ENCODE measurements at places on chromosomes 6 and 20.
A peak's percentile ranks its signal among the peaks of the same experiment; 100 is the strongest.

DNA sequence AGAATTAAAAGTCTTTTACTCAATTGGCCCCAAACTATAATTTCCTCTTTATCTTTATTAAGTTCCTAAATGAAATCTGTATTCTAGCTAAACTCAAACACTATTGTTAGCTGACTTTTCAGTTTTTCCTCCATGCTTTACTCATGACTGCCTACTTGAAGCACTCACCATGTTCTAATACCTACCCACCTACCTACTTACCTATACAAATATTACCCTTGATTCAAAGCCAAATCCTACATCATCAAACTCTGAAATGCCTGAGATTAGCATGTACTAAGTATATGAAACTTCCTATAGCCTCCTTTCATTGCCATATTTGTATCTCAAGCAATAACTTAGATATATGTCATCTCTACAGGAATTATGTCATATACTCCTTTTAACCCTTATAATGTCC, 259.7 kb downstream of the HDGFL1 start:
- DNase-seq: no peak

DNA sequence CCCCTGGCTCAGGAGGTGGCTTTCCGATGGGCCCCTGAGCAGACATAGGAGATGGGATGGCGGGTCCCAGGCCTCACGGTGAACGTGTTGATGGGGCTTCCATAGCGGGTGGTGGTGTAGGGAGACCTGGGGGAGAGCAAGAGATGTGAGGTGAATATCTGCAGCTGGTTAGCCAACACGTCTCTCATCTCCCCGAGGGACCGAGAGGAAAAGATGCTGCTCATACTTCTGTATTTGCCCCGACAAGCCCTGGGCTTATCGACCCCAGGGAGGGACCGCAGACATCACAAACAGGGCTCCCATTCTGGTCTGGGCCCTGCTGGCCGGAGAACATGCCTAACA, 38.7 kb downstream of the C6orf132 start:
- no peak for DNase-seq

- DNase-seq: no peak
These were observed 9.9 kb downstream of the NRN1 start for GRCh38 chr6:5996714-5997419.

DNA sequence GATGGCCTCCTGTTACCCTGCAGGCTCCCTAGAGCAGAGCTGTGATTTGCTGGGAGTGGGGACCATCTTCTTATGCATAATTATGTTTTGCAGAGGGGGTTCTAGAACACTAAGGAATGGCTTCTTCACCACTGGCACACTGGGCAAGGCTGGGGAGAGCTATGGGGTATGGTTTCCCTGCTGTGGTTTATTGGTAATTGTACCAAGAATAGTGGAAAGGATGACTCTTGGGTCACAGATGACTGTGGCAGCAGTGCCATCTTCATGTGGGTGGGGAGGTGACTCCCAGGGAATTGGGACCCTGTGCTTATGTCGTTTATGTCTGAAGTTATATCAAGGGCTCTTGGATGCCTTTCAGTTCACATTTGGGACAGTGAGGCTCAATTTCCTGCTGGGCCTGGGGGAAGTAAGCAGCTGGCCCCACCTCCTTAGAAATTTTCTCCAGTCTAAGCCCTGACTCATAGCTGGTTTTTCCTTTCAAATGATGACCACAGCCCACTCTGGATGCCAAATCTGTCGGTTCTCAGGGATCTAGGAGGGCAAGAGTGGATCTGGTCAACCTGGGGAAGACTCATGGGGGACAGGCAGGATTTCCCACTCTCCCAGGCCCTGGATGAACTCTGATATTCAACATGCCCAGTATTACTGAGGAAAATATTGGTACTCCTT, 230.8 kb downstream of the LRFN2 start:
- no peak for DNase-seq

DNA sequence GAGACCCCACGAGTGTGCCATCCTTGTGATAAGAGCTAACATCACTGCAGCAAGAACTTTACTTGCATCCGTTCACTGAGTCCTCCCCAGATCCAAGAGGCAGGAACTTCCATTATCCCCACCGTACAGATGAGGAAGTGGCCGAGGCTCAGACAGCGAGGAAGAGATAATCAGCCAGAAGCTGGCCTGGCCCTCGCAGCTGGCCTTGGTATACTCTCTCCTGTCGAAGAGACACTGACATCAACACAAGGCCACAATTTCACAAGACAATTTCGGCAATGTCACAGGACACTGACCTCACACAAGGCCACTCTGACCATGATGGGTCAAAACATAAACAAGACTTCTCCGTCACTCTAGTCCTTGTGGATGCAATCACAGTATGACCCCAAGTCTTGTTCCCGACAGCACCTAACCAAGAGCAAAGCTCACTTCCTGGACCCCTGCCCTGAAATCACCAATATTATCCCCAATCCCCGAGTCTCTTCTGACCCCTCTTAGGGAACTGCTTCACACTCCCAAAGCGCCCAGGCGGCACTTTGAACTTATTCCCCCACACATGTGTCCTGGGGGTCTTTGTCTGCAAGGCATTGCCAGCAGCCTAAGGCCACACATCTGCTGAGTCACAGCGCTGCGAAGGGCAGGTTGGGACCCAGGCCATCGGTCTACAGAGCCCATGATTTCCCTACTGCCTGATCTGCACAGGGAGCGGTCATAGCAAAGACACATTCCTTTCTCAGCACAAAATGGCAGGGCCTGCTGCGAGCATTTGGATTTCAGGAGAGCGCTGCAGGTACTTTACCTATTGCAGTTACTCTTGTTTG, 14.8 kb upstream of the VAPB start:
- DNase-seq: no peak

DNA sequence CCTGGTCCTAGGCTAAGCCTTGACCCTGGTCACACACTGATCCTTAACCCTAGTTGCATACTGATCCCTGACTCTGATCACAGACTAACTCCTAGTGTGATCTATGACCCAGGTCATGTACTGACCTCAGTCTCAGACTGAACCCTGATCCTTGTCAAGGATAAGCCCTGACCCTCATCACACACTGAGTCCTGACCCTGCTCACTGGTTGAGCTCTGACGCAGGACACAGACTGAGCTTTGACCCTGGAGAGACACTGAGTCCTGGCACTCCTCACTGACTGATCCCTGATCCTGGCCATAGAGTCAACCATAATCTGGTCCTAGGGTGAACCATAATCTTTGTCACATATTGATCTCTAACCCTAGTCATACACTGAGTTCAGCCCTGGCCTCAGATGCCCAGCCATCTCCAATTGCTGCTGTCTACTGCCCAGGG, 37.9 kb downstream of the KCNB1 start:
- no peak for DNase-seq

DNA sequence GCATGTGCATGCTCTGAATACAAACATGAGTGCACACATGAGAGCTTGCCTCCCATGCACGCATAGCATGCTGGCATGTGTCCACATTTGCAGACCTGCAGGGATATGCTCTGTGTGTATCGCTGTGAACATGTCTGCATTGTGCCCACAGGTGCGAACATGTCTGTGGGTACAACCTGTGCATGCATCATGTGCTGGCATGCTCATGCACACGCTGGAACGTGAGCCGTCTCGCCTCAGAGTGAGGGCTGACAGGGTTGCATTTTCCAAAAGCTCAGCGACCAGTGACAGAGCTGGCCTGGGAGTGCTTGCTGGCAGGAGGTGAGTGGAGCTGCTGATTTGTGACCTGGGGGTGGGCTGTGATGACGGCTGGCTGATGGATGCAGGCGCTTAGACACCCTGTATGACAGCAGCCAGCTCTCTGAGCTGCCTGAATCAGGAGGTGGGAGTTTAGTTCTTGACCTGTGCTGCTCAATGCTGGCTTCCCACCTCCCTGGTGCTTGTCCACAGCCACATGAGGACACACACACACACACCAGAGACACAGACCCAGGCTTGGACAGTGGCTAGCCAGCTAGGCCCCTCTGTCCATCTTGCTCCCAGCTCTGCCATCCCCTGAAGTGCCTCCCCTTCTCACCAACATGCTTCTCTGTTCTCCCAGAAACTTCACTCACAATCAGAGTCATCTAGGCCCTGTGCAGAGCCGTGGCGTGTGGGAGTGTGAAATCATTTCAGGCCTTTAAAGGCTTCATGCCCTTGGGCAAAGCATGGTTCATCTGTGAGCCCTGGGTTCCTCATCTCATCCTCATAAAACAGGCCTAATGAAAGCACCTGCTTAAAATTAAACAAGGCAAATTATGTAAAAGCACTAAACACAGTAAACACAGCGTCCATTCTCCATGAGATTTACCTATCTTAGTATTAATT, 51.4 kb downstream of the CD40 start:
- DNase-seq: no peak

GRCh38 chr6:46990031-46990644, 52.0 kb downstream of the ADGRF1 start:
- DNase-seq: no peak

DNA sequence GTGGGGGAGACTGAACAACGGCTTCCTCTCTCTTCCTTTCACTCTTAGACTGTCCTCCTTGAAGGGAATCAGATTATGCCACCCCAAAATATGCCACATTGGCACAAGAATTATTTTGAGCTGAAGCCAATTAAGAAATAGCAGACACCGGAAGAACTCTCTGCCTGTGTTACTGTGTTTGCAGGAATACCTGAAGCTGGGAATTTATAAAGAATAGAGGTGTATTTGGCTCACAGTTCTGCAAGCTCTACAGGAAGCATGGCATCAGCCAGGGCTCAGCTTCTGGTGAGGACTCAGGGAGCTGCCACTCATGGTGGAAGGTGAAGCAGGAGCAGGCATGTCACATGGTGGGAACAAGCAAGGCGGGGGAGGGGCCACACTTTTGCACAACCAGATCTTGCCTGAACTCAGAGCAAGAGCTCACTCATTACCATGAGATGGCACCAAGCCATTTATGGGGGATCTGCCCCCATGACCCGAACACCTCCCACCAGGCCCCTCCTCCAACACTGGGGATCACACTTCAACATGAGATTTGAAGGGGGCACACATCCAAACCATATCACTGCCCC, 46.0 kb downstream of the PCNA start:
- DNase-seq: no peak

DNA sequence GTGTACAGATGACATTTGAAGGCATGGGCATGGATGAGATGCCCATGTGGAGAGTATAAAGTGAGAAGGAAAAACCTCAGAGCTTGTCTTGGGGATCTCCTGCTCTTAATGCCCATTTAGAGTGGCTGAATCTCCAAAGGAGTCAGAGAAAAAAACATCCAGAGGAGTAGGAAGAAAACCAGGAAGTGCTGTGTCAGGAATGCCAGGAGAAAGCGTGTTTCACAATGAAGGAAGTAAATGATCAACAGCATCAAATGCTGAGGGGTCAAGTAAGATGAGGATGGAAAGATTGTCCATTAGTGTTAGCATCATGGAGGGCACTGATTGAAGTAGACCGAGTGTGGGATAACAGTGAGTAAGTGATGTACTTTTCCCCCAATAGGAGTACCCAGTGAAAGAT, 56.1 kb downstream of the FIG4 start:
- DNase-seq: no peak

- no peak for DNase-seq
These were observed 178.9 kb upstream of the MYLIP start for GRCh38 chr6:15949982-15950381.

DNA sequence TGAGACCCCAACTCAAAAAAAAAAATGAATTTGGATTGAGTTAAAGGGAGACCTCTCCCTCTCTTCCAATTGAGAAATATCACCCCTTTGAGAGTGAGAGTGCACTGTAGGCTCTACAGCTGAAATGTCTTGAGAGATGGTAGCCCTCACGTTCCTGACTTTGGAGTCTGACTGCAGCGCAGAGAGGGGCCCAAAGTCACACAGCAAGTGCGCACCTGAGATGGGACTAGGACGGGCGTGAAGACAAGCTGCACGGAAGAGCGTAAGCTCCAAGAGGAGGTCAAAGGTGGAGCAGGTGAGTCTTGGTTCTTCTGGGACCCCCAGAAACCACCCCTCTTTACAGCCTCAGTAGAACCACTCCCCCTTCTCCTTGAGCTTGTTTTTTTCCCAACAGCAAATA, 643 bp downstream of the SLA2 start:
- DNase-seq: no peak

- DNase-seq: peak; percentile 35
These were observed 170.1 kb downstream of the CLIC5 start for GRCh38 chr6:45845567-45845966.

GRCh38 chr20:18279242-18279641, 9.1 kb upstream of the ZNF133 start:
- DNase-seq: no peak

DNA sequence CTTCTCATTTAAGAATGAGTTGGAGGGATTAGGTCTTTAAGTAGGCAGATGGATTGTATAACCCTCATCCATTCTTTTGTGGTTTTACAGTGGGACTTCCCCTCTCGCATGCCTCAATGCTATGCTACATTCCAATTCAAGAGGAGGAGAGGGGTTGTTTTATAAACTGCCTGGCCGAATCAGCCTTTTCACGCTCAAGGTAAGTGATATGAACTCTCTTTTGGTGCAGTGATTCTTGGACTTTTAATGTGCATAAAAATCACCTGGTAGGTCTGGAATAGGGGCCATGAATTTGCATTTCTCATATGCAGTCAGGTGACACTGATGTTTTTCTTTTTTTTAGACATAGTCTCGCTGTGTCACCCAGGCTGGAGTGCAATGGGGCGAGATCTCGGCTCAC, 10.8 kb downstream of the ASXL1 start:
- DNase-seq: no peak

DNA sequence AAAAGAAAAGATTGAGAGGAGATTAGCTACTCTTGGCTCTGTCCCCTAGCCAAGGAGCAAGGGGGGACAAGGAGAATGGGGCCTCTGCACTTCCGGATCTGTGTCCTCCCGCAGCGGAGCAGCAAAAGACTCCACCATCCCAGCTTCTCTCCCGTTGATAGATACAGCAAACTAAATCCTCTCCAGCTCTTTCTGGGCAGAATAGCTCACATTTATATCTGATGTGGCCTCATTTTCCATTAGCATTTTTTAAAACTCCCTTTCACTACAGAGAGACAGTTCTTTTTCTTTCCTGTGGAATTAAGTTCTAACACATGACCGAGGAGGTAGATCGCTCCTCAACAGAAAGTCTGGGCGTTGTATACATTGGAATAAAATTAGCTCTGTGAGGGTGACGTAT, 260.9 kb upstream of the SOX4 start:
- no peak for DNase-seq

DNA sequence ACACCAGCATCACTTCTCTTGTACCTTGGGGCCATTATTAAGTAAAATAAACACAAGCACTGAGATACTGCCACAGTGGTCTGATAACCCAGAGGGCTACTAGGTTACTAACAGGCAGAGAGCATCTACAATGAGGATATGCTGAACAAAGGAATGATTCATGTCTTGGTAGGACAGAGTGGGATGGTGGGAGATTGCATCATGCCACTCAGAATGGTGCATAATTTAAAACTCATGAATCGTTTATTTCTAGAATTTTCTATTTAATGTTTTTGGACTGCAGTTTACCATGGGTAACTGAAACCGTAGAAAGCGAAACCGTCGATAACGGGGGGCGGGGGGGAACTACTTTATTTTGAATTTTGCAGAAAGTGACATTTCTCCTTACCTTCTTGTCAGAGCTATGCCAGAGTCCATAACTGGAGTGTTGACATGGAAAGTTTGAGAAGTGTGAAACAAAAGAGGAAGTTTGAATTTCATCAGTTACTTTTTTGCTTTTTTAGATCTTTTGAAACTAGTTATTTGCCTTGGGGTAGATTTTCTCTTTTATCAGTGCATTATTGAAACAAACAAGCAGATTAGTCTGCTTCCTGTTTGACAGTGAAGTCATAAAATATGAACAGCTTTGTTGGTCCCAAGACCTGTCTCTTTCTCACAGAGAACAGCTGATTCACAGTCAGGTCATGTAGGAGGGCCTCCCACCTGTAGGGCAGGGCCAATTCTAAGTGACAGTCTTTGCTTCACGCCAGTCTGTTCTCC, 124.9 kb downstream of the KLHL32 start:
- no peak for DNase-seq

- DNase-seq: peak; percentile 27
These were observed 104.9 kb downstream of the RPS12 start for GRCh38 chr6:132919045-132919860.
